ENCODE measurements at places on chromosomes 4 and X. TPM values are rescaled to one million over a fixed set of nuclear protein-coding genes. Genes with fewer than 3 reads are reported as not detected.

Gene MAGED4
- total RNA-seq: 21.8 TPM

Gene DCAF4L1
- total RNA-seq: not detected

Gene CCDC160
- total RNA-seq: not detected

Gene MAGEB17
- total RNA-seq: 0.09 TPM

Gene FAM156B
- total RNA-seq: 12.9 TPM

Gene HOPX
- total RNA-seq: 0.34 TPM

Gene PROM1
- not detected for total RNA-seq

Gene GAB1
- 3.9 TPM for total RNA-seq

Gene MAOA
- total RNA-seq: 7.0 TPM

Gene DKK2
- total RNA-seq: 9.1 TPM

Gene CENPVL3
- total RNA-seq: not detected

All from bronchial smooth muscle cell (primary cell).